ENCODE measurements at places on chromosomes 13 and 19.

DNA sequence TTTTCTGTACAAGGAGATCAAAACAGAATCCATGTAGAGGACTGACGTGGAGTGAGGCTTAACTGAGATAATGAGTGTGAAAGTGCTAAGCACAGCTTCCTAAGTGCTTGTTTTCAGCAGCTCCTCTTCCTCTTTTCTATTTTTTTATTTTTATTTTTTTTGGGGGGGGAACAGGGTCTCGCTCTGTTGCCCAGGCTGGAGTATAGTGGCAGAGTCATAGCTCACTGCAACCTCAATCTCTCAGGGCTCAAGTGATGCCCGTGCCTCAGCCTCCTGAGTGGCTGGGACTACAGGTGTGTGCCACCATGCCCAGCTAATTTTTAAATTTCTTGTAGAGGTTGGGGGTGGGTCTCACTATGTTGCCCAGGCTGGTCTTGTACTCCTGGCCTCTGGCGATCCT, 5.6 kb upstream of the FOSB start:
- DNase-seq, result no peak

- no peak for DNase-seq
Observed at GRCh38 chr13:113448885-113449692, 4.2 kb downstream of the ADPRHL1 start.

DNA sequence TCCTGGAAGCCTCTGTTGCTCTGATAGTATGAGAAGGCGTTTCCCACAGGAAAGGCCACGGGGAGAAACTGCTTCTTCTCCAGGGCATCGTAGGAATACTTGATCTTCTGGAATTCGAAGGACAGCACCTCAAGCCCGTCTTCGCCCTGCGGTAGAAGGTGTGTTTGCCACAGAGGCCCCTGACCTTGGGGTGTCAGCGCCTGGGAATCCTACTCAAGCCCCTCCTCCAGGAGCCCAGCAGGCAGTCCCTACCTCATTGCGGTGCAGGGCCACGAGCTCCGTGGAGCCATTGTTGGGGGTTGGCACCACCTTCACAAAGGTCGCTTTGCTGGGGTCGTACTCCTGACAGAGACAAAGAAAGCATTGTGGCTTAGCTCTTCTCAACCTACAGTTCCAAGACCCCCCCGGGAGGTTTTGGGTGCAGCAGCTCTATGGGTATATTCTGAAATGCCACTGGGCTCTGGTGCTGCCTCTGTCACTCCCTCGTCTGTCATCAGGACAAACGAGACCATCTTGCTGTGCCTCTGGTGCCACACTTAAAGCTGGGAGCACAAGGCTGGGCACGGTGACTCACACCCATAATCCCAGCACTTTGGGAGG, 3.7 kb downstream of the ATP13A1 start:
- no peak for DNase-seq

DNA sequence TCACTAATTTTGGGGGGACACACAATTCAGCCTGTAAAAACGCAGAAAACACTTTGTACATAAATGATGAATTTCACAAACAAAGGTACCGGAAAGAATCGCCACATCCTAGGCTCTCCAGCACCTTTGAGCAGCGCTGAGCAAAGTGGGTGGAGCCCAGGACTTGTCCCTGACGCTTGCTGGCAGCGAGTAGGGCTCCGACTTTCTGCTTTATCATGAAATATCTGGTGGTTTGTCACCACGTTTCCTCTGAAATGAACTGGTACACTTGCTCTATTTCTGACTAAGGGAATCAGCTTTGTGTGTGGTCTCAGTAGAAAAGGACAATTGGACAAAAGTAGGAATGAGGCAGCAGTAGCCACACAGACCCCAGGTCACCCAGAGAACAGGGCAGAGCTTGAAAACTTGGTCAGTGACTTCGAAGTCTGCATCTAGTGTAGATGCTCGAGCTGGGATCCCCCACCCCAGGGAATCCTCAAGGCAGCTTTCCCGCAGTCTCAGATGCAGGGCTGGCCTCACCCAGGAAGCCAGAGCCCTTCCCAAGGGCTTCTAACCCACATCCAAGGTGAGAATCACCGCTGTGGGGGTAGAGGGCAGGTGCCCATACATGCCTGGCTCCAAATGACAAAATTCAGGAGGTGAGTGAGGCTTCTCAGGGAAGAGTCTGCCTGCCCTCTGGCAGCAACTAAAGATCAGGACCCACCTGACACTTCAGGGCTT, 85.3 kb upstream of the SOX1 start:
- no peak for DNase-seq

- no peak for DNase-seq
Observed at GRCh38 chr13:79287939-79288795, 117.9 kb downstream of the RBM26 start.

- DNase-seq, result no peak
Observed at GRCh38 chr19:56966225-56966696, 125.7 kb upstream of the PEG3 start.

- DNase-seq, result no peak
Observed at GRCh38 chr19:23259961-23260360, 9.8 kb upstream of the ZNF724 start.

DNA sequence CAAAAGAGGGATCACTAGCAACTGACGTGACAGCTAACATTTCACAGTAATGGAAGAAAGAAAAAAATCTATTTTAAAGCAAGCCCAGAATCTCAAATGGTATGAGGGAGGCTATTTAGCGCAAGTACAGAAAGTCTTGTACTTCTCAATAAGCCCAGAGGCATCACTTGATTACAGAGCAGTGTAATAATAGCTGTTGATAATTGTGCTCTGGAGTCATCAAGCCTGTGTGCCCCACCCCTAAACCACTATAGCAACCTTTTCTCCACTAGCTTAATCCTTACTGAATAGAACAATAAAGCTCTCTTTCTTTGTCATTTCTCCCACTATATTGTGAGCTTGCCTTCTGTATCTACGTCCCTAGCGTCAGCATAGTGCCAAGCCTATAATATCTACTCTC, 56.6 kb downstream of the FREM2 start:
- no peak for DNase-seq

- DNase-seq, result no peak
Observed at GRCh38 chr19:38745316-38745715, 1.0 kb upstream of the CAPN12 start.

DNA sequence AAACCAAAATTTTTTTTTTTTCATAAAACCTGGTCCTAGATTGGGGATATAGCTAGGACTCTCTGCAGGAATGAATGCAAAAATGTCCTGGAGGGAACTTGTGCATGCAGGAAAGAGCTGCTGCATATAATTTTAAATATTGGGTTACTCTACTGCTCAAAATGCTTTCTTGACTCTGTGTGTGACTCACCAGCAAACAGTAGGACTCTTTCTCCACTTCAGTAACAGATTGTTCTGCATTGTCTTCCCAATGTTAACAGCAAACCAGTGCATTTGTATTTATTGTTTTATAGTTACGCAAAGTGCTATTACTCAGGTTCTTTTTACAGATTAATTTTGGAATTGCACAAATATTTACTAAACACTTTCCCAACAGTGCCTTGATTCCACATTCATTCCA, 163.7 kb upstream of the KL start:
- no peak for DNase-seq

- DNase-seq, result no peak
Observed at GRCh38 chr19:6955082-6955481, 66.1 kb downstream of the MBD3L2B start.

DNA sequence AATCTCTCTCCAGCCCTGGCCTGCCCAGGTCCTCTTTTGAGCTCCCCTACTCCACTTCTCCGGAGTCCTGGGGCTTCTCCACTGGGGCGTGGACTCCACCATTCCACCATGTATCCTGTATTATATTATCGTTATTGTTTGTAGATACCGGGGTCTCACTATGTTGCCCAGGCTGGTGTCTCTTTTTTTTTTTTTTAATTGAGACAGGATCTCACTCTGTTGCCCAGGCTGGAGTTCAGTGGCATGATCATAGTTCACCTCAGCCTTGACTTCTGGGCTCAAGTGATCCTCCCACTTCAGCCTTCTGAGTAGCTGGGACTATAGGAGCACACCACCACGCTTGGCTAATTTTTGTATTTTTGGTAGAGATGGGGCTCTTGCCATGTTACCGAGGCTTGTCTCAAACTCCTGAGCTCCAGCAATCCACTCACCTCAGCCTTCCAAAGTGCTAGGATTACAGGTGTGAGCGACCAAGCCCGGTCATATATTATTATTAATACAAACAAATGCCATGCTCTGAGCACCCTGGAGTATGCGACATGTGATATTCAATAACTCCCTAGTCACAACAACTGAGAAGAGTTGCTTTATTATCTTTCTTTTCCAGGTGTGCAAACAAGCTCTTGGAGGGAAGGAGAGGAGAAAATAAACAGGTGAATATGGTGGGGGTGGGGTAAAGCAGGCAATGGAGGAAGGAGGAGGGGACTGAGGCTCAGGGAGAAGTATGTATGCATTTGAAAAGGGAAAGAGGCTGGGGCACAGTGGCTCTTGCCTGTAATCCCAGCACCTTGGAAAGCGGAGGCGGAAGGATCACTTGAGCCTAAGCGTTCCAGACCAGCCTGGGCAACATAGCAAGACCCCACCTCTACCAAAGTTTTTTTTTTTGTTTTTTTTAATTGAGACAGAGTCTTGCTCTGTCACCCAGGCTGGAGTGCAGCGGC, 2.8 kb upstream of the CERS4 start:
- no peak for DNase-seq

DNA sequence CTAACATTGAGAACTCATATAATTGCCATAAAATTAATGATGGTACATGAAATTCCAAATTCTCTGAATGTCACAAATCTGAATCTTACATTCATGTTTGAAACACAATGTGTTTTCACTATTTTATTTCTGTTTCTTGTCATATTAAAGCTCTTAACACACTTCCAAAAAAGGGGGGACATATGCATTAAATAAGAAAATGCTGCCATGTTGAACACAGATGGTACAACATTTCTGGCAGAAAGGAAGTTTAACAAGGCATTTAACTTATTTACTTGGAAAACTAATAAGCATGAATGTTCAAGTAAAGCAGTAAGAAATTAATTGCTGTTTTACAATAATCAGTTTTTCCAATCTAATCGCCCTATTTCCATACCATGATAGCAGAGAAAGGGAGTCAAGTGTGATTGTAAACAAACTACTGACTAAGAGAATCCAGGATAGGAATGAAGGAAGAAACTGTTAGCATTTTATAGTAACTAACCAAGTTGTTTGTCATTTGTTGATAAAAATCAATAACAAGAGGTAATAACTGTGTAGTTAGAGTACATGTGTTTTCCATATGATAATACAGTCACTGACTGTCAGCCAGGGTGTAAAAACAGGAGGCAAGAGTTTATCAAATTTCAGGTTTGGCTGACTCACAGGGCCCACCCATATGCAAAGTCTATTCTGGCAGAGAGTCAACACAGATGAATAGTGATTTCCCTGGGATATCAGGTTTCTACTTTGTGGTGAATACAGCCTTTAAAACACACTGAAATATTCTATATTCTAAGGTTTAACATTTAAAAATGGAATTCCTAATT, 5.7 kb upstream of the FOXO1 start:
- no peak for DNase-seq

- no peak for DNase-seq
Observed at GRCh38 chr13:72521940-72522661, 205.3 kb downstream of the MZT1 start.

DNA sequence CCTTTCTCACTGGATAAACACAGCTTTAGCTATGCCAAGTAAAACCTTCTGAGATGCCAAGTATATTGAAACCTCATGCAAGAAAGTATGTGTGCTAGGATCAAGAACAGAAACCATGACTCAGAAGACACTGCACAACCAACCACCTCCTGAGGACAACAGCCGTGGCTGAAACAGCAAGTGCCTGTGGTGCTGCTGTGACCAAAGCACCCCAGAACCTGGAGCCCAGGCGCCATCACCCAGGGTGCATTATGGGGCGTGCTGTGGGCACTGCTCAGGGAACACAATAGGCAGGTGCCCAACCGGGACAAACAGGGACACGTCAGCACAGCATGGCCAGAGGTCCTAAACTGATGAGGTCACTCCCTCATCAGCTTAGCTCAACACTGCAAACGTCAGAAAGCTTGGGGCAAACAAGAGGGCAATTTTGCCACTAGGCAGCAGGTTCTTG, 101.3 kb upstream of the SLC15A1 start:
- peak; percentile 64 for DNase-seq

- DNase-seq, result no peak
Observed at GRCh38 chr13:113182046-113182445, 23.6 kb downstream of the PROZ start.

DNA sequence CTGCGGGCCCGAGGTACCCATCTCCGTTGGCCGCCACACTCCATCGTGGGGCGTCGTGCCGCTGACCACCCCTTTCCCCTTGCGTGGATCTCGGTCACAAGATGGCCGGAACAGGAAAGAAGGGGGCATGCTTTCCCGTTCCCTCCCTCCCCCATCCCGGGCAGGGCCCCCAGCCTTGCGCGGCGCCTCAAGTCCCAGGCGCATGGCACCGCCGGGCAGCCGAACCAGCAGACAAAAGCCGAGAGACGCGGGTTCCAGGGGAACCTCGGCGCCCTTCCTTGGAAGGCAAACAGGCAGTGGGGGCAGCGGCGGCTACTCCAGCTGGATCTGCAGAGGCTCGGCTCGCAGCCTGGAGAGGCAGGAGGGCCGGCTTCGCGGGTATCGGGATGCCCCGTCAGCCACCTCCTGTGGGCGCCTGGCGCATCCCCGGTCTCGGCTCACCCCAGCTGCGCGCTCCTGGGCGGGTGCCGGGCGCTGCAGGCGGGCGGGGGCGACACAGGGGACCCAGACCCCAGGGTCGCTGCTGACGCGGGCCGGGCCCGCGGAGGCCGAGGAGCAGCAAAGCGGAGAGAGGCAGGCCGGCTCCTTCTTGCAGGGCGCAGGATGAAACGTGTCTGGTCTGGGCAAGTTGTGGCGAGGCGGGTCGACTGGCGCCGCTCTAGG, 439 bp downstream of the DZIP1 start:
- no peak for DNase-seq

DNA sequence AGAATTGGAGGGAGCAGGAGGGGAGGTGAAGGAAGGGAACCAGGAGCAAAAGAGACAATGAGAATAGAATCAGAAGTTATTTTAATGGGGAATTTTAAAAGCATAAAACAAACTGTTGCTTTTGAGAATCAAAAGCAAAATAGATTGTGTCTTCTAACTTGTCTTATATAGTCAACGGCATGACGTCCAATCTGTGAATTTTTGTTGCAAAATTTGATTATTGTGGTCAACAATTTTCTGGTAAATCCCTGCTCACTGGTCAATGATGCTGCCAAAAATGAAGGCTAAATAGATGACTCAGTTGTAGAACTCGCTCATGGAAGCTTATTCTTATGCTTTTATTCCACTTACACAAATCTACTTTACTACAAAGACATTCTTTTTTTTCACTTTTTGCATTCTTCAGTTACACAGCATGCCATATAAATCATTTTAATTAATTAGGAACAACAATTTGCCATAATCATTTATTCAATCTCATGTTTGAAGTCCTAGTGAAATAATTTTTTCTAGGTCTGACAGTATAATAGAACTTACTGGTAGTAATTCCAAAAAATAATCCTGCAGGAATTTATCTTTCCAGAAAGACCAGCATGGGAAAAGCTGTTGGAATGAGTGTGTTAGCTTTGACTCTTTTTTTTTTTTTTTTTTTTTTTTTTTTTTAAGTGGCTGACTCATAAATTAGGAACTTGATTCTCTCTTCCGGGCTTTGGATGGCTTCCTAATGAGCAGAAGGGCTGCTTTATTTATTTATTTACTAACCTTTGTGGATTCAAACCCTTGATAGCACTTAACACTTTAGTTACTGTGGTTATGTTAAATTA, 256.9 kb downstream of the SPRY2 start:
- no peak for DNase-seq

GRCh38 chr19:32647361-32647760, 27.6 kb downstream of the ANKRD27 start:
- DNase-seq, result no peak

GRCh38 chr19:5334824-5335500, 5.7 kb downstream of the PTPRS start:
- no peak for DNase-seq

GRCh38 chr13:100546713-100547405, 41.7 kb downstream of the GGACT start:
- no peak for DNase-seq
